Lung (tissue), 17 donors: ENCODE measurements at places on chromosomes 1 and 21.

DNA sequence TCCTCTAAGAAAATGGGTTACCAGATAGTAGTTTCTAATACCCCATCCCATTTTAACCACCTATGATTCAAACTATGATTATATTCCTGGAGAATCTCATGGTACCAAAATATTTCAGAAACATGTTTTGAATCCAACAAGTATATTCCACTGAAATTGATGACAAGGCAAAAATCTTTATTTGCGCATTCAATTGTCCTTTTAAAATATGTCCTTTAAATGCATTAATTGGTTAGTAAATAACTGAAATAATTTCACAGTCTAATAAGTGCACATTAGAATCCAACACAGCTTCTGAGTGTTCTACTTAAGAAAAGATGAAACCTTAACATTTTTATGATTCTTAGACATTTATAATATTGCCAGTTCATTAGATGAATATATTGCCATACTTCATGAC is 356.6 kb downstream of the SETD4 start:
- DNase-seq: no peak

- DNase-seq: no peak
Observed at GRCh38 chr1:28190996-28191645, 14.6 kb upstream of the PTAFR start.

- DNase-seq: no peak
Observed at GRCh38 chr1:203645996-203646395, 19.4 kb downstream of the ATP2B4 start.

GRCh38 chr1:160489513-160490261 is 33.4 kb downstream of the SLAMF6 start:
- DNase-seq: no peak

GRCh38 chr21:25402134-25402961 is 204.9 kb downstream of the MRPL39 start:
- no peak for DNase-seq

DNA sequence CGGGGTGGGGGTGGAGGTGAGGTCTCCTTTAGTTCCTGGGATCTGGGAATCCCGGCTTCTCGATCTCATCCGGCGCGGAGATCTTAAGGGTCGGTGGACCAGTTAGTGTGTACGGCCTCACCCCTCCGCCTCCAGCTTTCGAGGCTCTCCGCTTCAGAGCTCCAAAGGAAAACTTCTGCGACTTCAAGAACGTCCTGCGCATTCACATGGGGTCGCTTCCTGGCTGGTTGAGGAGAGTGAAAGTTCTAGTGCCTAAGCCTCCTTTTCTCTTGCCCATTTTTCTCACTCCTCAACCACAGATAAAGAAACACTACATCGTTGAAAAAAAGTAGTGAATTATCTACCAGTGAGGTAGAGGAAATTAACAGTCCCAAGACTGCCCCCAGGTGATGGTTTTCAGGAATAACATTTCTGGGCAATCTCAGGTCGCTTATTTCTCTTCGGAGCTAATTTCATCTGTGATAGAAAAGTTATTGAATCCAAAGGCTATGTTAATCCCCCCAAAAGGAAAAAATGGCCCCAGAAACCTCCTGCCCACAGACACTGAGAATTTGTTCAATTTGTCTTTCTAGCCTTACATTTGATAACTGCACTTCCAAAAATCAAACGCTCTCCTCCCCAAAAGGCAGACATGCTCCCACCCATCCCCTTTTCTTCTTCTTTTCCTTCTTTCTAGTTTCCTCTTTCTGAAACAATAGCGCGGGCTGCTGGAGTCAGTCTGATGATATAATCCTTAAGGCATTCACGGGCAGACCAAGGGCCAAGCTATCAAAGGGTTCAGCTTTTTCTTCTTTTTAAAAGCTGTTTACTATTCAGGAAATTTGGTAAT is 20.6 kb upstream of the TBX15 start:
- DNase-seq: peak; percentile 82

DNA sequence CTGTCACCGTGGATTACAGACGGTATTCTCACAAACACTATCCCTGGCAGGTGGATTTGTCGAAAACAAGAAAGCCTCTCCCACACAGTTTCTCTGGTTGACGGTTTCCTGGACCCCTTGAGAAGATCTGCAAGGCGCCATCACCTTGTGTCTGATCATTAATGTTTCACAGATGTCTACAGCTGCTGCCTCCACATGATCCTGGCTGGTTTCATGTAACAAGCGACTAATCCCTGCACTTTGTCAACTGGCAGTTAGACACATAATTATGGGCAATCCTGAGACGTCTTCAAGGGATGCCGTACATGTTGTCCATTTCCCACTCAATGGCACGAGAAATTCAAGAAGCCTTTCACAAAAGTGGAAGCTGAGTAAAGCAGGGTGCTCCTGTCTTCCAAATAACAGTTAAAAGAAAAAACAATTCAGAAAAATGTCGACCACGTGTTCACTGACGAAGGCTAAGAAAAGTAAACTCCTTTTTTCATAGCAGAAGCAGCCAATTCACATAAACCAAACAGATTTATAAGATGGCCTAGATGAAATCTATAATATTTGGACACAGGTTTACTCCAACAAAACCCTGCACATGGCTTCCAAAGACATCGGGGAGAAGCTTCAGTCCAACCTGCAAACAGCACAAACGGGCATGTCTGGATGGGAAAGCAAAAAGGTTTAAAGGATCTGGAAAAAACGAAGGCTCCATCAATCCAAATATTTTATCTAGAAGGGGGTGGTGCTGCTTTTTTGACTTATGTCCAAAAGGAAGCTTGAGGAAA is 52.2 kb downstream of the CAPZB start:
- peak; percentile 94 for DNase-seq

- peak; percentile 78 for DNase-seq
Observed at GRCh38 chr1:233240829-233241682, 54.5 kb downstream of the PCNX2 start.

DNA sequence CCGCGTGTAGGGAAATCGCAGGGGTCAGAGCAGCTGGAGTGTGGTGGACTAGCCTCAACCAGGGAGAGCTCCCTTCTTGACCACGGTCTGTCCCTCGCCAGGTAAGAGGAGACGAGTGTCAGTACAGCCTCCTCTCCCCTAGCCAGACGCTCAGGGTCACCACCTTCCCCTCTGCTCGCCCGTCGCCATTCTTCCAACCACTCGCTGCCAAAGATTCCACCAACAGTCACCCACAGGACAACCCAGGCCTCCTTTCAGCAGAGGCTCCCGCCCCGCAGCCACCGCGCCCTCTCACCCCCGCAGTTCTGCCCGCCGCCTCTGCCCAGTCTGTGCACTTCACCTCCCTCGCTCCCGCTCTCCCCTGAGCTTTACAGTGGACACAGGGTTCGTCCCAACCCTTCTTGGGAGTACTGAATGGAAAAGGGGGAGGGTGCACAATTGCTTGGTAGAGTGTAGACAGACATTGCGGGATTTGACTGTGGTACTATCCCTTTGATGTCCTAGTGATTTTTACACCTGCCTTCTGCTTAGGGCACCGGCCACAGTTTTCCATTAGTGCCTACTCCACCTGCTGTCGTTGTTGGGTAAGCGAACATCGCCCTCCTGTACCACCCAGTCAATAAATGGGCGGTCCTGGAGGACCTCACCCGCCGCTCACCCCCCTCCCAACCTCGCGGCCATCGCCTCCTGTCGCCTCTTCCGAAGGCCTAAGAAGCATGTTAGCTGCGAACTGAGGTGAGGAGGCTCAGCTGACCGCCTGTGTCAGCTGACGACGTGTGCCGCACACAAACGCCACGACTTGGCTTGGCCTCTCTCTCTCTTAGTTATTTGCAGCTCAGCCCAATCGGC is 9.2 kb upstream of the NBPF11 start:
- no peak for DNase-seq

- no peak for DNase-seq
Observed at GRCh38 chr1:41713557-41714327, 205.0 kb downstream of the HIVEP3 start.

GRCh38 chr1:89465201-89465600 is 59.4 kb upstream of the LRRC8B start:
- no peak for DNase-seq

DNA sequence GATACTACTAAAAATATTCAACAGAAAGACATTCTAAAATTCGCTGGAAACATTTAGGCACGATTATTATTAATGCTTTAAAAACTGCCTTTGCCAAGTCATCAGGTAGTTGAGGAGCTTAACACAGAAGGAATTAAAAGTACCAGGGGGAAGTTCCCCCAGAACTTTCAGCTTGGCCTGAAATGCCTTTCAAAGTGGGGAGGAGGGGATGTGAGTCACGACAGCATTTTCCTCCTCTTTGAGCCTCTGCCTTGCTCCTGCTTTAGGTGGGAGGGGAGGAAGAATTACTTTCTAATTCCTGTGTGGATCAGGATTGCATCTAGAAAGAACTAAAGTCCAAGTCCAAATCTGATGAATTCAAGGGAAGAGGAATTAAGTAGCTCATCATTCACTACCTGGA is 183.7 kb downstream of the CLIC6 start:
- DNase-seq: no peak

DNA sequence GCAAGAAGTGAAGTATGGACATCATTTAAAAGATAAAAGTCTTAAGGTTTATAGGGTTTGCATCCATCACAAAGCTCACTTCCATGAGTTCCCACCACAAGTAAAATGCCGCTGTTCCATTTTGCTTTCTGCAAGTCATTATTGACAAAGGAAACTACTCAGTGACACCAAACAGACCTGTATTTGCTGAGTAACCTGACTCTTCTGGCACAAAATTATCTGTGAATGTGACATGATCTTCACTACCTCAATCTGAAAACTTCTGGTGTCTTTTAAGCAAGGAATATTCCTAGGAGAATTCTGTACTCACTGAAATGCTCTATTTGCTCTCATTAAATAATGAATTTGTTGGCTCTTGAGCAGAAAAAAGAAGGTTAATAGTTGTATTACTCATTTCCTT is 1077.4 kb upstream of the ADGRL4 start:
- no peak for DNase-seq

GRCh38 chr1:2404142-2404889 is 8.0 kb downstream of the PEX10 start:
- no peak for DNase-seq

- DNase-seq: peak; percentile 68
Observed at GRCh38 chr1:94327001-94327690, 89.8 kb upstream of the ARHGAP29 start.

DNA sequence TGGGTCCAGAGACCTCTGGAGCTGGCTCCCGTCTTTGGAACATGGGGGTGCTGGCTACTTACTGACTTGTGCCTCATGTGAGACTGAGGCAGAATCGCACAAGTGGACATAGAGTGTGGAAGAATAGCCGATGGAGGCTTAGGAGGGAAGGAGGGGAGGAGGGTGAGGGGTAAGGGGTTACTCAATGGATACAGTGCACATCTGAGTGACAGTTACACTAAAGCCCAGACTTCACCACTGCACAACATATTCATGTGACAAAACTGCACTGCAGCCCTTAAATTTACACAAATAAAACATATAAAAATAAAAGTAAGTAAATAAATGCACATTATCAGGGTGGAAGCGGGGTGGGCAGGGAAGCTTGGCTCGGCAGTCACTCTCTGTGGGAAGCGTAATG is 197.7 kb upstream of the RAB4A start:
- no peak for DNase-seq

- no peak for DNase-seq
Observed at GRCh38 chr1:174447866-174448530, at the start of gene GPR52. Gene GPR52, plus strand, starts transcription at chr1:174447964. Its CDS starts 148 bp downstream, at chr1:174448112.

DNA sequence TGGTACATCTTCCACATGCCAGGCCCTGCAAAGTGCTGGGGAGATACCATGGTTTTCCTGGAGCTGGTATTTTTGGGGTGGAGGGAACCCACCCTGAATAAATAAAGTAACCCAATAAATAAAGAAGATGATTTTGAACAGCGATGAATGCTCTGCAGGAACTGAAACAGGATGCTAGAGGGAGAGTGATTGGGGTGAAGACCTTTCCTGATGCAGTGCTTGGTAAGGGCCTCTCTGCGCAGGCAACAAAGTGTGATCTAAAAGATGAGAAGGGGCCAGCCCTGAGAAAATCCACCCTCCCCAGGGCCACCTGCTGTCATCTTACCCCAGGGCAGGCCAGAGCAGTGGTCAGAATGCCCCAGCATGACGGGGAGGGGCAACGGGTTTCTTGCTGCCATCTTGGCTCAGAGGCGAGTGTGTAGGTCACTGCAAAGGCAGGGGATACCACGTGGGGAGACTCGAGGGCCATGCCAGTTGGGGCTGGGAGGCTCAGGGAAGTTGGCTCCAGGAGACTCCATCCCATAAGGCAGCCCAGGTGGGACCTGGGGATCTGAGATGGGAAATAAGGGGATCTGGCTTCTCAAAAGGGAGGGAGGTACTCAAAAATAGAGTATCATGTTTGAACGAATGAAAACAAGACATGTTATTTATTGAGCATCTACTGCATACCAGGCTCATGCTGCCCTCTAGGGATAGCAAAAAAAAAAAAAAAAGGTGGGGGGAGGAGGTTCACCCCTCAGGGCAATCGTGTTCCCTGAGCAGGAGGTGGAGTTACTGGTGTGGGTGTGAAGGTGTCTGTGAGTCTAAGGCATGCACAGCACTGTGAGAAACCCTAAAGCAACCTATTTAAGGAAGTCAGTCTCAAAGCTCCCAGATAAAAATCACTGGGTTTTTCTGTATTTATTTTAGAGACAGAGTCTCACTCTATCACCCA is 2.8 kb downstream of the SRARP start:
- no peak for DNase-seq

GRCh38 chr1:159113596-159114433 is 37.2 kb upstream of the AIM2 start:
- no peak for DNase-seq

GRCh38 chr1:204075139-204075521 is 2.2 kb downstream of the SOX13 start:
- DNase-seq: no peak

DNA sequence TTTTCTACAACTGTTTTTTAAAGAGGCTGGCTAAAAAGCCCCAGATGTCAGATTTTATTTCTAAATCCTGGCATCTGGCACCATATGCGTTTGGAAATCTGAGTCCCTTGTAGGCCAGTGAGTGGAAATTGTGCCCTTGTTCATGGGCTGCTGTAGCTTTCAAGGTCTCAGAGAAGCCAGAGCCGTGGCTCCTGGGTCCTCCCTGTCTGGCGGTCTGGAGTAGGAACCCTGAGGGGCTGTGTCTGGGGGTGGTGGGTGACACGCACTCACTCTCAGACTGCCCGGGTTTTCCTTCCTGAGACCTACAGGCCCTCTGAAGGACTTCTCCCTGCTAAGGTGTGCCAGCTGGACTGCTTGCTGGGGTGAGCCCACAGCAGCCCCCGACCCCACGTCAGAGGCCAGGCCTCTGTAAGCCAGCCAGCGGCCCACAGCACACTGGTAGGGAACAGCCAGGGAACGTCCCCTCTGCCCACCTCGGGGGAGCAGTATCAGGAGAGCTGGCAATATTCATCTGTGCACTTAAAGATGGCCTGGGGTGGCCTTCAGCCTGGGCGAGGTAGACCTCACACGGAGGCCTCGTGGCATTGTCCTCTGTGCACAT is 151.5 kb downstream of the PEX14 start:
- DNase-seq: no peak

GRCh38 chr1:95179205-95179986 is 54.6 kb upstream of the RWDD3 start:
- peak; percentile 54 for DNase-seq

- no peak for DNase-seq
Observed at GRCh38 chr1:5503556-5504363, 488.5 kb downstream of the NPHP4 start.

DNA sequence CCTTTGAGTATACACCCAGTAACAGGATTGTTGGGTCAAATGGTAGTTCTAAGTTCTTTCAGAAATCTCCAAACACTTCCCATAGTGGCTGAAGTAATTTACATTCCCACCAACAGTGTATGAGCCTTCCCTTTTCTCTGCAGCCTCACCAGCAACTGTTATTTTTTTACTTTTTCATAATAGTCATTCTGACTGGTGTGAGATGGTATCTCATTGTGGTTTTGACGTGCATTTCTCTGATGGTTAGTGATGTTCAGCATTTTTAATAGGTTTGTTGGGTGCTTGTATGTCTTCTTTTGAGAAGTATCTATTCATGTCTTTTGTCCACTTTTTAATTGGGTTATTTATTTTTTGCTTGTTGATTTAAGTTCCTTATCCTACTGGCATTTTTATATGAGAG is 26.4 kb upstream of the LAMC1 start:
- no peak for DNase-seq
